ENCODE measurements at places on chromosomes 5 and 9. TPM values are rescaled to one million over a fixed set of nuclear protein-coding genes. Genes with fewer than 3 reads are reported as not detected.

The HK3 gene
- total RNA-seq = not detected

The LCNL1 gene
- total RNA-seq = 0.30 TPM

The SCGB3A1 gene
- not detected for total RNA-seq

The OLFM1 gene
- not detected for total RNA-seq

The BHMT2 gene
- total RNA-seq = not detected

The ADAMTS13 gene
- 2.5 TPM for total RNA-seq

The ALDOB gene
- total RNA-seq = not detected

The SLC6A18 gene
- not detected for total RNA-seq

The SPATA31A3 gene
- not detected for total RNA-seq

The ACER2 gene
- 0.62 TPM for total RNA-seq

The KDM3B gene
- 60.3 TPM for total RNA-seq

The OR1Q1 gene
- not detected for total RNA-seq

The TLX3 gene
- not detected for total RNA-seq

The TSSK1B gene
- total RNA-seq = not detected

The STRBP gene
- 12.6 TPM for total RNA-seq

The IFNA21 gene
- not detected for total RNA-seq

The AGXT2 gene
- total RNA-seq = not detected

The ZNF354C gene
- 2.7 TPM for total RNA-seq

The NEURL1B gene
- 0.05 TPM for total RNA-seq

The IL13 gene
- not detected for total RNA-seq

The GPR151 gene
- total RNA-seq = not detected

The FOXD4L4 gene
- total RNA-seq = not detected

The SH3PXD2B gene
- total RNA-seq = 0.03 TPM

The DMRT3 gene
- not detected for total RNA-seq

The ADAMTSL2 gene
- 0.33 TPM for total RNA-seq

The PCDHGA4 gene
- total RNA-seq = not detected

The BAAT gene
- not detected for total RNA-seq

The SLC36A2 gene
- total RNA-seq = not detected

The BARHL1 gene
- not detected for total RNA-seq

The CDX1 gene
- total RNA-seq = not detected

The RUSC2 gene
- total RNA-seq = 0.22 TPM

The SPAAR gene
- total RNA-seq = not detected

The NR2F1 gene
- not detected for total RNA-seq

The RORB gene
- total RNA-seq = not detected

The OGN gene
- not detected for total RNA-seq
